Stimulated activated CD4-positive, alpha-beta T cell treated with anti-CD3 and anti-CD28 coated beads, Interleukin-1b, Interleukin-23, amount 100 ng/mL, for 4 hours (primary cell): ENCODE measurements at places on chromosomes 6 and 20.

- DNase-seq = no peak
Observed at GRCh38 chr20:61499859-61500554, 247.9 kb downstream of the CDH4 start.

- no peak for DNase-seq
Observed at GRCh38 chr6:150881911-150882481, 16.5 kb downstream of the MTHFD1L start.

DNA sequence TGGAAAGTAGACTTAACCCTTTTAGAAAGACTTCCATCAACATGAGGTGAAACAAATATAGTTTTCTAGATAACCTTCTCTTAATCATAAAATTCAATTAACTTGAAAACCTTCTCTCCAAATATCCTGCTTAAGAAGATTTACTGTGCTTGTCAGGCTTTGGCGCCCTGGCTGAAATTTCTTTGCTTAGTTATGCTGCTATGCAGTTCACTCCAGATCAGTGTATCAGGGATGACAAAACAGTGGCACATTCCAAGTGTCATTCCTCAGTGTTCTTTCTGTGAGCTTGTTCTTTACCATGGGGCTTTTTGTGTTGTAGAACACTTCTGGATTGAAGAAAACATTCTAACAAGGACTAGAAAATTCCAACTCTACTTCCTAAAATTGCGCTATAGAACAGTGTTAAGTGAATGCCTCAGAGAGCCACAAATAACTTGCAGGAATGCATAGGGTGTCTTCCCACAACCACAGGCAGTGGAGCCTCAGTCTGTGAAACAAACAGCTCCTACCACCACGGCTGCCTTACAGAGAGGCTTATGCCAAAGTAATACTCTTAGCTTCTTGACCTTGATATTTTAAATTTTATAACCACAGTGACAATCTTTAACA, 443.6 kb downstream of the CDC5L start:
- no peak for DNase-seq

GRCh38 chr6:169702840-169703246, 917 bp downstream of the C6orf120 start:
- DNase-seq = no peak

DNA sequence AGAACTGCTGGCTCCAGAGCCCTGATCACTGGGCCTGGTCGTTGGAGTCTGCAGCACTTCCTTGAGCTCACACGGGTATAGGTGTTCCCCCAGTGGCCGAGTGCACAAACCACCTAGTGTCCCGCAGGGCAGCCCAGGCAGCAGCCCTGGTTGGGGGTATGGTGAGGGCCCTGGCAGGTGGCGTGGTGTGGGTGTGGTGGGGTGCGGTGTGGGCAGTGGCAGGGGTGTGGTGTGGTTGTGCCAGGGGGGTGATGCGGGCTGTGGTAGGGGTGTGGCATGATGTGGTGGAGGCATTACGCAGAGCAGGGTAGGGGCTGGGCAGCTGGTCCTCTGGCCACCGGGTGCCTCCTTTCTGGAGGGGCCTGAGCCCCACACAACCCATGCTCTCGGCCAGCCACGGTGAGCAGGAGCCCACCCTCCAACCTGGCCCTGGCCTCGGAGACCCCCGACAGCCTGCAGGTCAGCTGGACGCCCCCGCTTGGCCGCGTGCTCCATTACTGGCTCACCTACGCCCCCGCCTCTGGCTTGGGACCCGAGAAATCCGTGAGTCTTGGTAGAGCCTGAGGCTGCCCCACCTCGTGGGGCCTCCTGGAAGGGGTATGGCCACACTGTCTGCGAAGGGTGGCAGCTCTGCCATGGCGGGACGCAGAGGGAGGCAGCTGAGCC, 20.5 kb downstream of the COL20A1 start:
- no peak for DNase-seq

DNA sequence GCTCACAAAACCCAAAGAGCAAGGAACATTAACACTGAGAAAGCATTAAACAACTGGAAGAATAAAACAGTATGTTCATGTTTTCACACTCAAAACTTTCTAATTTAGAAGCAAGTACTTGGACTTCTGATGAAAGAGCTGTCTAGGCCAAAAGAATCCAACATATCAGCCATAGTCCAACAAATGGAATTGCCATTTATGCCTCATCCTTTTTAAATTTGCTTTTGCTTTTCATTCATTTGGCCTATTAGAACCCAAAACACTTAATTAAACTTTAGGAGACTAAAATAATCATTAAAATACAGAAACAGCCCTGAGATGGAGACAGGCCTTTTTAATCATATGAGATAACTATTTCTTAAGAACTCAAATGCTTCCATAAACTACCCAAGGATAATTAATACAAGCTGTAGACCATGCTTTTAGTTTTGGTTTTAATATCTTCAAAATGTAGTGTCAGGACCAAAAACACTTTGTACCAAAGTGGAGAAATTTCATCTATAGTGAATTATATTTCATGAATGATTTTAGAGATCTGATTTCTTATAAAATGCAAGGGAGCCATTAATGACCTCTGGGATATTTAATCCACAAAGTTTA, 166.5 kb downstream of the KIF6 start:
- no peak for DNase-seq

GRCh38 chr6:165181951-165182414, 127.4 kb downstream of the C6orf118 start:
- DNase-seq = no peak

DNA sequence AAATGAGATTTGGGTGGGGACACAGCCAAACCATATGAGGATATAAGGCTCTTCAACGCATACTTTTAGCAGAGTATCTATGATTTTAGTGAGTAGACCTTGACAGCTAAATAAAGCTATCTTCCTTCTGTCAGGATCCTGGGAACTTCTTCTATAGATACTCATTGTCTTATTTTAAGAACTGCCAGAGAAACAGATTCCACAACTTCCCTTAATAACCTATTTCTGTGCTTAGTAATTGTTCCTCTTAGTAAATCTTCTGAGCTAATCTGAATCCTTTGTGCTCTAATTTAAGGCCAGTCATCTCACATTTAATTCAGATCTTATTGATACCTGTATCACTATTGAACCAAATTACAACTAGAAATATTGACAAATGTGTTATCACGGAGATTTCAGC, 64.0 kb upstream of the CEP85L start:
- no peak for DNase-seq

GRCh38 chr6:163460307-163460782, 45.8 kb downstream of the QKI start:
- DNase-seq = no peak

DNA sequence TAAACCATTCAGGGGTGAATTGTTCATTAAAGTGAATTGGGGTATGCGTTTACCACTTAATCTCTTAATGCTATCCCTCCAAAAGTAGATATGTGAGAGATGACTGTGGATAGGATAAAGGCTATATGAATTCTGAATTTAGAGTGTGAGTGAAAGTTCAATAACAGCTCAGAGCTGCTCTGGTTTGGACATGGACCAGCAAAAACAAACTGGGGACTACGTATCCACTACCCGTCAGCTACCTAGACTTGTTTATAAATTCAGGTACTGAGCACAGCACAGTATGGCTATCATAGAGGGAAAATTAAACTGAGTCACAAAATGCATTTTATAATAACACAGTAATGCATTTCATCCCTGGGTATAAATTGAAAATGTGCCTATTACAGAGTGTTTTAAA, 44.4 kb downstream of the HDDC2 start:
- no peak for DNase-seq

- DNase-seq = no peak
Observed at GRCh38 chr6:138492113-138492512, 7.2 kb downstream of the NHSL1 start.

DNA sequence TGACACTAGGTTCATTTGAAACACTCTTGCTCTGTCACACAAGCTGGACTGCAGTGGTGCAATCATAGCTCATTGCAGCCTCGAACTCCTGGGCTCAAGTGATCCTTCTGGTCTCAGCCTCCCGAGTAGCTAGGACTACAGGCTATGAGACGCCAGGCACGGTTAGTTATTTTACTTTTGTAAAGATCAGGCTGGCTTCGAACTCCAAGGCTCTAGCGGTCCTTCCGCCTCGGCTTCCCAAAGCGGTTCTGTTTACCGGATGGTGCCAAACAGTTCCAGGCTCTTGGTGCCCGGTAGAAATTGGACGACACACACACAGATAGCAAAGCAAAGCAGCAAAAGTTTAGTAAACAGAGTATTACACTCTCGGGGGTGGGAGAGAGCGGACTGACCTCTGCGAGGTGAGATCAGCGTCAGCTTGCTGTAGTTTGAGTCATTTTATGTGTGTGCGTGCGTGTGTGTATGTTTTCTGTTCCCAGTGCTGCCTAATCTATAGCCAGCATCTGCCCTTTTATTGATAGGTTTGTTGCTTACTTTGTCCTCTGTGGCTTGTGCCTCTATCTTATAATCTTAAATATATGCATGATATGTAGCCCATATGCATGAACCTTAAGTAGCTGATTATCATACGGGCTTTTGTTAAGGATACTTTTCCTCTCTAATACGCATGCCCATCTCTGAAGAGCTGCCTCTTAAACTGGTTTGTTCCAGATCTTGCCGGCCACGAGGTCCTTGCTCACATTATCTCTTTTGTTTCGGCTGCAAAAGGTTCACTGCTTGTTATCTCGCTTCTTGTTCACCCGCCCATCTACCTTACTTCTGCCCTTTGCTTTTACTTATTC, 75.2 kb downstream of the OR2B2 start:
- no peak for DNase-seq

DNA sequence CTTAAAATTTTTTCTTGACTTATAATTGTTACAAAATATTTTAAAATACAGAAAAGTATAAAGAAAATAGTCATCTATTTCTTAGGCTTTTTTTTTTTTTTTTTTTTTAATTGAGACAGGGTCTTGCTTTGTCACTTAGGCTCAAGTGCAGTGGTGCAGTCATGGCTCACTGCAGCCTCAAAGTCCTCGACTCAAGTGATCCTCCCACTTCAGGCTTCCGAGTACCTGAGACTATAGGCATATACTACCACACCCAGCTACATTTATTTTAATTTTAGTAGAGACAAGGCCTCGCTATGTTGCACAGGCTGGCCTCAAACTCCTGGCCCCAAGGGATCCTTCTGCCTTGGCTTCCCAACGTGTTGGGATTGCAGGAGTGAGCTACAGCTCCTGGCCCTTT, 5.3 kb upstream of the ACAT2 start:
- DNase-seq = no peak
